ENCODE measurements at places on chromosomes 4 and X.

GRCh38 chrX:119759248-119759766, 919 bp downstream of the SOWAHD start:
- no peak for DNase-seq

DNA sequence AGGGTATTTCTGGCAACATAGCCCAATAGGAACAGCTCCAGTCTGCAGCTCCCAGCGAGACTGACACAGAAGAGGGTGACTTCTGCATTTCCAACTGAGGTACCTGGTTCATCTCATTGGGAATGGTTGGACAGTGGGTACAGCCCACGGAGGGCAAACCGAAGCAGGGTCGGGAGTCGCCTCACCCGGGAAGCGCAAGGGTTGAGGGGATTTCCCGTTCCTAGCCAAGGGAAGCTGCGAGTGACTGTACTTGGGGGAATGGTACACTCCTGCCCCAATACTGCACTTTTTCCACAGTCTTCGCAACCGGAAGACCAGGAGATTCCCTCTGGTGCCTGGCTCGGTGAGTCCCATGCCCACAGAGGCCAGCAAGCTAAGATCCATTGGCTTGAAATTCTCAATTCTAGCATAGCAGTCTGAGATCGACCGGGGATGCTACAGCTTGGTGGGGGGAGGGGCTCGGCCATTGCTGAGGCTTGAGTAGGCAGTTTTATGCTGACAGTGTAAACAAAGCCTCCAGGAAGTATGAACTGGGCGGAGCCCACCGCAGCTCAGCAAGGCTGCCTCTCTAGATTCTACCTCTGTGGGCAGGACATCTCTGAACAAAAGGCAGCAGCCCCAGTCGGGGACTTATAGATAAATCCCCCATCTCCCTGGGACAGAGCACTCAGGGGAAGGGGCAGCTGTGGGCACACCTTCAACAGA, 14.0 kb upstream of the ADAD1 start:
- no peak for DNase-seq

GRCh38 chr4:183766140-183766539, 107.0 kb downstream of the TRAPPC11 start:
- no peak for DNase-seq

DNA sequence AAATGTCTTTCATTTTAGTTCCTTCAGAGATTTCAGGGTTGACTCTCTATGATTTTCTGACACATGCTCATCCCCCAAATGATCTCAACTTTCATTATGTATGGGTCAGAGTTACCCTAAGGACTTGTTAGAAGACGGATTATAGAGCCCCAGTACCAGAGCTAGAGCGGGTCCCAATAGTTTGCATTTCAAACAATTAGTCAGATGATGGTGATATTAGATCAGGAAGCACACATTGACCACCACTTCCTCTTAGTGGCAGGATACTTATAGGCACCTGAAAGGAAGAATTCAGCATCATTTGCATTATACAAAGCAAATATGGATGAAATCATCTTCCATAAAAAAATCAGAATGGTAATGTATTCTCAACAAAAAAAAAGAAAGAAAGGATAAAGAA, 106.1 kb downstream of the GALNTL6 start:
- DNase-seq = no peak

DNA sequence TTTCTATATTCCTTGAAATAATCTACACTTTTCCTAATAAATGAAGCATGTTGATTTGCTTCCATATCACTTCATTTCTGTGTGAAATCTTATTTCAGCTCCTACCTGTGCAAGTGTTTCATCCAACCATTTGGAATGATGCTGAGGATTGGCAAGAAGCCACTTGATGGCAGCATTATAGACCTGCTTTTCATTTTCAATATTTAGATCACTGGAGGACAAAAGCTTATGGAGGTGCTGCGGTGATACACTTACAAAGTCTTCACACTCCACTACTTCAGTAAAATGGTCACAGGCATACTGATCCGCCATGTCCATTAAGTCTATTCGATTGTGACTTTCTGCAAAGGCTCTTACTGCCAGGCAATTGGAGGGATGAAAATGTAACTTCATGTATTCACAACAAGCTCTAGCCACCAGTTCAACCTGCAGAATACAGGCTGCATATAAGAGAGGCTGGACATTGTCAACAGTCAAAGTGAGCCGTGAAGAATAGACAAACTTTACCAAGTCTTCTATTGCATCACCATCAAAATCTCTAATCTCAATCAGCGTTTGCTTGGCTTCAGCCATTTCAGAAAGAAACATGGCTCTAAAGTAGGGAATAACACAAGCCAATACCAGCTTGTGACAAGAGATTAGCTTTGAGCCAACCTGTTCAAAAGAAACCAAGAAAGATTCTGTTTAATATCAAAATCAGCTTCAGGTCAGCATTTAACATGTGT, 35.1 kb downstream of the KLHL8 start:
- DNase-seq = no peak

- DNase-seq = no peak
These were observed 223.8 kb upstream of the PSAPL1 start for GRCh38 chr4:7658341-7659204.

Data from fibroblast of the aortic adventitia (primary cell).